ENCODE measurements at places on chromosomes 5 and 9.

- DNase-seq: no peak
These were observed 386.5 kb downstream of the GADD45G start for GRCh38 chr9:89991204-89991790.

DNA sequence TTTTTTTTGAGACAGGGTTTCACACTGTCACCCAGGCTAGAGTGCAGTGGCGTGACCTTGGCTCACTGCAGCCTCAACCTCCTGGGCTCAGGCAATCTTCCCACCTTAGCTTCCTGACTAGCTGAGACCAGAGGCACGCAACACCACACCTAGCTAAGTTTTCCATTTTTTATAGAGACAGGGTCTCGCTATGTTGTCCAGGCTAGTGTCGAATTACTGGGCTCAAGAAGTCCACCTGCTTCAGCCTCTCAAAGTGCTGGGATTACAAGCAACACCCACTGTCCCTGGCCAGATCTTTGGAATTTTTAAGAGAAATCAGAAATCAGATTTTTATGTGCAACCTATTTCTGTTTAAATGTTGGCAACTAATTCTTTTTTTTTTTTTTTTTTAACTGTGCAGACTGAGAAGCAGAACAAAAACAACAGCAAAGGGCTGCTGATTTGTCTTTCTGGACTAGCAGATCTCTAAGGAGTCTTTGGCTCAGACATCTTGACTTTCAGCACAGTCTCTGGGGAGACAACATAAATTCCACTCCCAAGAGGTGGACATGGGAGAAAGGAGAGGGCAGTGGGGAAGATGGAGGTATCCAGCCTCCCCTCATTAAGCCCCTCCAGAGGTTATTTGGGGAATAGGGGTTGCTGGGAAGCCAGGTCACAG is 54.4 kb upstream of the FABP6 start:
- DNase-seq: no peak

DNA sequence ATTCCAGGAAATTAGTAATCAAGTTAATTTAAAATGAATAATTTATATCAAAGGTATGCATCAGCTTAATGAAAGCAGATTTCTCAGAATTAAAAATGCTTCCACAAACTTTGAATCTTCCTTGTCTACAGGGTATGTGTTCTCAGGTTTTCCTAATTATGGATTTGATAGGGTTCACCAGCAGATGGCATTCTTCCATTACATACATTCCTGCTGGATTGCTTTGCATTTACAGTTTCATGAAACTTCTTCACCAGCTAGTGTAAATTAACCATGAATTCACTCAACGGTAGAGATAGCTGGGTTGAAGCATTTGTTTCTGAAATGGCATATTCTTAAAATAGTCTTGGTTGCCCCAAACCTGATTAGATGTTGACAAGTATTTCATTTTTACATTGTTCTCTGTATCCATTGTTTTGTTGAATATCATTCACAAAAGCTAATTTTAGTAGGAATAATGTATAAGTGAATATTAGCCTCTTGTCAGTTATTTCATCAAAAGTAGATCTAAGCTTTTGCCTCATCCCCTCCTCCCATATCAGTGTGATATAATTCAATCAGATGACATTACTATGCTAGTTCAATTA is 68.7 kb upstream of the WDR41 start:
- no peak for DNase-seq

GRCh38 chr5:130912088-130912487 is 253.0 kb downstream of the HINT1 start:
- DNase-seq: no peak

DNA sequence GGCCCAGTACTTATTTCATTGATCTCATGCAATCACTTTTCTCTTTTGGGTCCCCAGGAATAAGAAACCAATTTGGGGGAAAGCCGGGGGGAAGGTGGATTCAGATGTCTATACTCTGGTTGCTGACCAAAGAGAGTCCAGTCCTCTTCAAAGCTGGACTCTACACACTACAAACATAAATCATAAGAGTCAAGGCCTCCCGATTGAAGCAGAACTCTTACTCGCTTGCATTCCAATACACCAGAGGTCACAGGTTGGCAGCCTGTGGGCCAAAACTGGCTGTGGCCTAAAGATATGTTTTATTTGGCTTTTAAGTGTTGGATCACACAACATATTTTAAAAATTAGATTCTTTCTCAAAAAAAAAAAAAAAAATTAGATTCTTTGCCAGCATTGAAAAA is 311.4 kb upstream of the MSX2 start:
- DNase-seq: no peak

GRCh38 chr9:127711831-127712274 is 3.6 kb downstream of the PTRH1 start:
- no peak for DNase-seq

GRCh38 chr9:9521033-9521779 is 1091.6 kb downstream of the PTPRD start:
- no peak for DNase-seq

- no peak for DNase-seq
These were observed 74.6 kb upstream of the HSPA9 start for GRCh38 chr5:138649775-138650174.

GRCh38 chr5:177189965-177190364 is 56.4 kb downstream of the NSD1 start:
- DNase-seq: no peak

Measured in SIG-M5 (cell line).